ENCODE measurements at places on chromosomes 12 and 14. TPM values are rescaled to one million over a fixed set of nuclear protein-coding genes. Genes with fewer than 3 reads are reported as not detected.
A peak's percentile ranks its signal among the peaks of the same experiment; 100 is the strongest.

Gene EID3
- 2.2 TPM for total RNA-seq

Gene RD3L
- total RNA-seq: not detected

Gene PPTC7
- 13.7 TPM for total RNA-seq

Gene IPO8
- 43.0 TPM for total RNA-seq

GRCh38 chr14:61545726-61546455 is 149.4 kb upstream of the HIF1A start:
- DNase-seq: no peak

DNA sequence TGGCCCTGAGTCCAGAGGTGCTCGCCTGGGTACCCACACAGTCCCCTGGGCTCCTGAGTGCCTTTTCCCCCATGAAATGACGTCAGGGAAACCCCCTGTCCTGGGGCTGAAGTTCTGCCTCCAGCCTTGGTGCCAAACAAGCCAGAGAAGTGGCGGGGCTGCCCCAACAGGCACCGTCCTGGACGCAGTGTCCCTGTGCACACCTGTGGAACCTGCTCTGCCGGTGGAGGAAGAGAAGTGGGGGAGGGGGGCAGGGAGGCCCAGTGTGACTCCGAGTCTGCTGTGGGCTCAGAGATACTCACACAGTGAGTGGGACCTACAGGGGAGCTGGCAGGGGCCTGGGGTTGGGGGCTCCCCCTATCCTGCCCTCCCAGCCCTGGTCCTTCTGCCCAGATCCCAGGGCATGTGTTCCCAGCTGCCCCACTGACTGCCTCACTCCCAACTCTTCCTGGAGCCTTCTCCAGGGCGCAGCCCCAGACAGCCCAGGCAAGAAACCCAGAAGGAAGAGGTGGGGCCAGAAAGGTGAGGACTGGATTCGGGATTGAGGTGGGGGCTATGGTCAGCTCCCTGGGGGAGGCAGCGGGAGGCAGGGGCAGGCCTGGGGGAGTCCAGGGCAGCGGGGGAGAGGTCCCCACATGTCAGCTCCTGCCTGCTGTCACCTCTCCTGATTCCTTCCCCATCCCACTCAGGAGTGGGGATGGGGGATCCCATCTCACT is 24.7 kb downstream of the CCDC85C start:
- no peak for DNase-seq

GRCh38 chr14:101553393-101553792 is 7.9 kb upstream of the DIO3 start:
- DNase-seq: no peak

- DNase-seq: no peak
These were observed 6.0 kb downstream of the PLEKHH1 start for GRCh38 chr14:67539116-67539515.

GRCh38 chr12:22409377-22410164 is 75.1 kb upstream of the ST8SIA1 start:
- no peak for DNase-seq

GRCh38 chr12:71599210-71599609 is 64.4 kb downstream of the ZFC3H1 start:
- DNase-seq: no peak

DNA sequence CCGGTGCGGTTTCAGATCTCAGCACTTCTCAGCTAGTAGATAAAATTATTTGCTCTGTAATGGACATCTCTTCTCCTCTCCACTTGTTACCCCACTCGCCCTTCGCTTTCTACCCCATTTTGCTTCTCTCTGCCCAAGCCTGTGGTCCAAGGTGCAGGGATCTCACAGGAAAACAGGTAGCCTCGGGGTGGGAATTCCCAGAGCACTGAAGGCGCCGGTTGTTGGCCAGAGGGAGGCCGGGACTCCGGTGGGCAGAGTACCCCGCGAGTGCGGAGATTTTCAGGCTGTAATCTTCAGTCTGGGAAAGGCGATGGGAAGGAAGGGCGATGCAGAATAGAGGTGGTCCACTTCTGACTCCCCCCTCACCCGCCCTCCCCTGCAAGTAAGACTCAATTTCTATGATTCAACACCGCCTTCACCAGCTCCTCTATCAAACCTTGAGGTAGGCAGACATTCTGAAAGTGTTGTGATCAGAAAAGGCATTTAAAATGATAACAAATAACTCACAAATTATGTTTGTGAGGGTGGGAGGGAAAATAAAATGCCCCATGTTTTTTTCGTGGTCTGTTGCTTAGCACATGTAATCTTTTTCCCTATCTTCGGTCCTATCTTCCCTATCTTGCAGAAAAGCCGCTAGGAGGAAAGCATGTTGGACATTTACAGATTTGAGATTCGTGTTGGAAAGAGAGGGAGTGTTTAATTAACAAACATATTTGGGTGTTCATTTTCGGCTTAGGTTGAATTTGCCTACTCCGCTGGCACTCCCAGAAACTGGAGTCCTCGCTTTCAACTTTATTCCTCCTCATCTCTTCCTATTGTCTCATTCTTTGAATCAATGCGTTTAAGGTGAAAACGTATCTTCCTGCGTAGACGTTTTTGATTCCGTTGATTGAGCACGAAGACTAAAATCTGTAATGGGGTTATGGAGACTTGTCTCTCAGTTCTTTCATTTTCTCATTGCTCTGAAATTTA is 8.5 kb downstream of the FOXG1 start:
- no peak for DNase-seq

DNA sequence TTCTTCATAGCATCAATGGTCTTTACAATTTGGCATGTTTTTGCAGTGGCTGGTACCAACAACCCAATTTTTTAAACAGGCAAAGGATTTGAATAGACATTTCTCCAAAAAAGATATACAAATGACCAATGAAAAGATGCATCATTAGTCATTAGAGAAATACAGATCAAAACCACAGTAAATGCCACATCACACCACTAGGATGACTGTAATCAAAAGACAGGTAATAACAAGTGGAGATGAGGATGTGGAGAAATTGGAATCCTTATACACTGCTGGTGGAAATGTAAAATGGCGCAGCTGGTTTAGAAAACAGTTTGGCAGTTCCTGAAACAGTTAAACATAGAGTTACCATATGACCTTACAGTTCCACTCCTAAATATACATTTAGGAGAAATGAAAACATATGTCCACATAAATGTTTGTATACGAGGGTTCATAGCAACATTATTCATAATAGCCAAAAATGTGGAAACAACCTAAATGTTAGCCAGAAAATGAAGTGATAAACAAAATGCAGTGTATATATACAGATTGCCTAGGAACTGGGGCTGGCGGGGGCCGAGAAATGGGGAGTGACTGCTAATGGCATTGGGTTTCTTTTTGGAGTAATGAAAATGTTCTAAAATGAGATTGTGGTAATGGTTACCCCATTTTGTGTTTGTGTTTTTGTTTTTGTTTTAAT is 55.2 kb downstream of the TGFB3 start:
- DNase-seq: no peak

DNA sequence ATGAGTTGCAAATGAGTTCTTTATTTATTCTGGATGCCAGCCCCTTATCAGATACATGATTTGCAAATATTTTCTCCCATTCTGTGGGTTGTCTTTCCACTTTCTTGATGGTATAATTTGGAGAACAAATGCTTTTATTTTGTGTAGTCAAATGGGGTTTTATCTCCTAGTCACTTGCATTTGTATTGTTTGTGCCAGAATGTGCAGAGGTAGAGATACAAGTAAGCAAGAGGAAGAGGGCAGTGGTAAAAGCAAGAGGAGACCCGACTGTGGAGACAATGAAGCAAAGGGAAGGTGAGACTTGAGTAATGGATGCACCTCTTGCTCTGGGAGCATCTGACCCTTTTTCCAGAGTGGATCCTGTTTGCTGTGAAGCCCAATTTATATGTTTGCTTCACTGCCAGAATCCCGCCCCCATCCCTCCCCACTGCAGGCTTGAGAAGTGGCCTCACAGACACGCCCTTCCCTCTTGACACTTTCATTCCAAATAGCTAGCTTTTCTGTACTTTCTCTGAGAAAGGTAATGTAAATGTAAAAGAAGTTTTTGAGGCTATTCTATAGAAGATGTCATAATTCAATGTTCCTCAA is 786 bp upstream of the PFKM start:
- no peak for DNase-seq

DNA sequence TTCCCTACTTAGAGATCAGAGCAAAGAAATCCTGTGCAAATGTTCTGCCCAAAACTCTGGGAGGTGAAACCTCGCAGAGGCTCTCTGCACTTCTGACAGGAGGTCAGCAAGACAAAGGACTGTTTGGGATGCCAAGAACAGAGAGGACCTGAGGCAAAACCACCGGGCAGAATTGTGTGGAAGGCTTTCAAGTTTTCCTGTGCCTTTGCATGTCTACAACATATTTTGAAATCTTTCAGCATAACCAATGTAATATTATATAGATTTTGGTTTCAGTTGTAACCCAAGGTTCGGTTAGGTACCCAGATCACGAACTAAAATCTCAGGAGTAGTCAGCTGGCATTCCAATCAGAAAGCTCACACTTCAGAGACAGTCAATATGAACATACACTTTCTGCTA is 99.4 kb upstream of the PLEKHA5 start:
- no peak for DNase-seq

DNA sequence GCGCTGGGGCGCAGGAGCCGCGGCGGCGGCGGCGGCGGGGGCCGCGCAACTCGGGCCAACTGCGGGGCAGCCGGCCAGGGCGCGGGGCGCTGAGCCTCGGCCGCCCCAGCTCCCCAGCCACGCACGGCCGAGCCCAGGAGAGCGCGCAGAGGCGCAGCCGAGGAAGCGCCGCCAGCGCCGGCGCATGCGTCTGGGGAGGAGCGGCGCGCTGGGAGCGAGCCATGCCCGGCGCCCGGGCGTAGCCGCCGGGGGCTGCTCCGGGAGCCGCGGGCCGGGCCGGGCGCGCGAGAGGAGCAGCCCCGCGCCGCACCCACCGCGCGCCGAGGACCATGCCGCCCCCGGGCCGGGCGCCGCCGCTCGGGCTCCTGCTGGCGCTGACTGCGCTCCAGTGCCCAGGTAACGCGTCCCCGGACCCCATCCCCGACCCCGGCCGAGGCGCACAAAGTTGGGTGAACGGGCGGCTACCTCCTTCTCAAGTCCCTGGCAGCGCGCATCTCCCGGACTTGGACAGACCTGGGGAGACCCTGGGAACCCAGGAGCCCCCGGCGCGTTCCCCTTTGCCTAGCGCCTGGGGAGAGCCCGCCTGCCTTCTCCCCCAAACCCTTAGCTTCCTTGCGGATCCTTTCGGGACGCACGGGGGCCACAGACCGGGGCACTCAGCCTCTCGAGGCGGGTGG is 121.4 kb downstream of the AACS start:
- DNase-seq: no peak

- no peak for DNase-seq
These were observed 187.4 kb upstream of the RASSF8 start for GRCh38 chr12:25771041-25771440.

GRCh38 chr12:7557227-7557626 is 53.6 kb upstream of the CD163 start:
- no peak for DNase-seq

DNA sequence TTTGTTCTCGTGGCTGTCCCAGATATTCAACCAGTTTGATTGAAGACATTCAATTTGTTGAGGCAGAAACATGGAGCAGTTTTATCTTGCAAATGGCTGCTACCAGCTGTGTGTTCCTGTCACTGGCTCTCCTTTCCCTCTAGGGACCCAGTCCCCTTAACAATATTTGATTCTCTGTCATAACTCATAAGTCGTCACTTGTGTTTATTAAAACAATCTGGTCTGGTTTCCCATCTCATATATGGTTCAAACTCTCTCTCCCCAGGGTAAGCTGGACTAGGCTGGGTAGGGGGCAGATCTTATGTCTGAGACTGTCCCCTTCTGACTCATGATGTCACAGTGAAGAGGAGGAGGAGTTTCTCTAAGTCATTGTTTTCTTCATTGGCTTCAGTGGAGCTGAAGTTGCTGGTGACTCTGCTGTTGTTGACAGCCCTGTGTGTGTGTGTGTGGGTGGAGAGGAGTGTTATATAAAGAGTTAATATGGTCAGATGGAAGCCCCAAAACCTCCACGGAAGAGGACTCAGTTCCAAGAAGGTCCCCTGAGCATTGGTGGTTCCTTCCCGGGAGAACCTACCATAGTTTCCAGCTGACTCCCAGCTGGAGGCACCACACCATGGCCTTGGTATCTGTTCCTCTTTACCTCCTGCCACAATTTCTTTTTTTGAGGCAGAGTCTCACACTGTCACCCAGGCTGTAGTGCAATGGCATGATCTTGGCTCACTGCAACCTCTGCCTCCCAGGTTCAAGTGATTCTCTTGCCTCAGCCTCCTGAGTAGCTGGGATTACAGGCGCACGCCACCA is 16.1 kb upstream of the GNG2 start:
- no peak for DNase-seq

DNA sequence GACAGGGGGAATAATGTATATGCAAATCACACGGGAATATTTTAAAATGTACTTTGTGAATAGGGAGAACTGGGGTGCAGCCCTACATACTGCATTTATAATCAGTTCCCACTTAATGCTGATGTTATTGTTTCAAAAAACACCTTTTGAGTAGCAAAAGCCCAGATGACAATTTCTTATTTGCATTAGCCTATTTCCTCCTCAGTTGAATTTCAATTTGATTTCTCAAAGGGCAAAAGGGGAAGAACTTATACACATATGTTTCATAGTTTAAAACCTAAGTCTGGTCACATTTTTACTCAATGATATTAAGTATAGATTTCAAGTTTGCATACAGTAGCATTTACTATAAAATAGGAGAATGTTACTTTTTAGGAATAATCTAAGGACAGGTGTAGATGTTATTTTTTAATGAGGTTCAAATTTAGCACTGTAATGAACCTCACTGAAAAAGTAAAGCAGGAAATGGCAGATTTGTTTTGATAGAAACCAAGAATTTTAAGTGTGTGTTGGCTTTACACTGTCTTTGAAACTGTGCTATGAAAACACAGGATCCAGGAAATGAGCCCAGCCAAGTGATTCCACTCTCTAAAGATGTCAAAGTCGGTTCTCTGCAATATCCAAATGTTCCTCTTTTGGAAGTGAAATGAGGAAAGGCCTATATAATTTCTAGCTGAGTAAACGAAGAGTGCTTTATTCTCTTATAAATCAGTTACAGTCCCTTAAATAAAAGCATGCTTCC is 367.4 kb downstream of the BTG1 start:
- no peak for DNase-seq

- peak; percentile 2 for DNase-seq
These were observed 47.7 kb downstream of the CYP46A1 start for GRCh38 chr14:99731547-99732435.

GRCh38 chr14:99506276-99506675 is 25.1 kb downstream of the CCNK start:
- no peak for DNase-seq

GRCh38 chr12:85821759-85822158 is 14.4 kb downstream of the RASSF9 start:
- DNase-seq: no peak

DNA sequence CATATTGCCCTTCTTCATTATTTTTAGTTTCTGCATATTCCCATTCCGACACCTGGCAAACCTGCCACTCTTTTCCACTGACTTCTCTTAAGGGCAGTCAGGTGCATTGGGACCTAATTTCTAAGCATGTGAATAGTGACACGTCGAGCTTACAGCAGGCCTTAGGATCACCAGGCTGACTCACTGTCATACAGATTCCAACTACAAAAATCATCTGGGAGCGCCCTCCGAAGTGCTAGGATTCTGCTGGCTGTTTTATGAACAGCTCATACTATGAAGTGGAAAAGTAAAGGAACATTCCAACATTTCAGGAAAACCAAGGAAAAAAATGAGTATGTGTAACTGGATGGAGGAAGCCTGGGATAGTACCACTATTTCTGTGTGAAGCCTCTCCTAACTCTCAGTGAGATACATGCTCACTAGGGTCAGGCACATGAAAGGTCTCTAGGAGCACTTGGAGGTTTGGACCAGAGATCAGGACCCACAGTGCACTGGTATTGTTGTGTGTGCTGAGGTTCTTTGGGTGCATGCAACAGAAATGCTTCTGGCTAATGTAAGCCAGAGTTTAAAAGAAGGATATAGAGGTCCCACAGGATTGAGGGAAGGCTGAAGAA is 257.4 kb downstream of the ZFP36L1 start:
- DNase-seq: no peak

All from endothelial cell (in vitro differentiated cells).